Neural progenitor cell (in vitro differentiated cells): ENCODE measurements at places on chromosomes 2 and 18.

GRCh38 chr2:152448606-152449005 is 113.6 kb downstream of the FMNL2 start:
- DNase-seq, result no peak

DNA sequence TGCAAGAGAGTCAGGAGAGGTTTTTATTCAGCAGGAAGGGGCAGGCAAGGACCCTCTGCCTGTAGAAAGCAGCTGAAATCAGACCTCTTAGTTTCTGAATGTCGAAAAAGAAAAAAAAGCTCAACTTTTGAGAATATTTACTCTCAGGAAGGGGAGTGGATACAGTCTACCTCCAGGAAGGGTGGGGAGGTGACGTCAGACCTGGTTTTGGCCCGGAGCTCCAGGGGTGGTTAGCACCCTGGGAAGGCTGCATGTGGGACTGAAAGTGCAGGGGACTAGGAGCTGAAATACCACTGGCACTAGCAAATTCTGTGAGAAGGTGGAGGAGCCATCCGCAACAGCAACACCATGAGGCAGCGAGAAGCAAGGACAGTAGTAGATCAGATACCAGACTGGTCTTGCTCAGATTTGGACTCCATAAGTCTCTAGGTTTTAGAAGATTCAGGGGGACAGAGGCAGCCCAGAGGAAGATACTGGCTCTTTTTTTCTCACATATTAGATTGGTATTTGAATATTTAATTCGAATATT is 19.8 kb downstream of the MC2R start:
- no peak for DNase-seq

- DNase-seq, result no peak
Measured at GRCh38 chr2:8103085-8103708, 578.7 kb upstream of the ID2 start.

DNA sequence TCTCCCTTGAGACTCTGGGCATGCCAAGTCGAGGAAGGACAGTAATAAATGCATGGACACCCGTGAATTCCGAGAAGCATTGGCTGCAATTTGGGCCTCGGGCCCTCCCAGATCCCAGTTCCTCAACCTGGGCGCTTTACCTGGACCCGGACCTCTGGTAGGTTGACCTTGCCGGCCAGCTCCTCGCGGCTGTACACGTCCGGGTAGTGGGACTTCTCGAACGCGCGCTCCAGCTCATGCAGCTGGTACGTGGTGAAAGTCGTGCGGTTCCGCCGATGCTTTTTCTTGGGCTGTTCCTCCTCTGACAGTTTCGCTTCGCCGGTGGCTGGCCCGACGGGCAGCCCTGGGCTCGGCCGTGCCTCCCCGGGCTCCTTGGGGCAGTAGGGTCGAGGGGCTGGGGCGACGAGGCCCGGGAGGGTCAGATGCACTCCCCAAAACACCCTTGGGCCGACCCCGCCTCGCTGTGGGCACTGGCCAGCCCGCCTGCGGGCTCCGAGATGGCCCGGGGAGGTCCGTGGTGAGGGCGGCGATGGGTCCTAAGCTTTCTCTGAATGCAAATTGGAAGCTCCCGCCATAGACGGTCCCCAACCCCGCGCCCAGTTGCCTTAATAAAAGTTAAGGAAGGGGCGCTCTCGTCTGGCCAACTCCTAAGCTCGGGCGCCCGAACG is 899 bp downstream of the RAX start:
- DNase-seq, result peak; percentile 66

GRCh38 chr2:43464590-43464989 is 131.2 kb downstream of the THADA start:
- no peak for DNase-seq

DNA sequence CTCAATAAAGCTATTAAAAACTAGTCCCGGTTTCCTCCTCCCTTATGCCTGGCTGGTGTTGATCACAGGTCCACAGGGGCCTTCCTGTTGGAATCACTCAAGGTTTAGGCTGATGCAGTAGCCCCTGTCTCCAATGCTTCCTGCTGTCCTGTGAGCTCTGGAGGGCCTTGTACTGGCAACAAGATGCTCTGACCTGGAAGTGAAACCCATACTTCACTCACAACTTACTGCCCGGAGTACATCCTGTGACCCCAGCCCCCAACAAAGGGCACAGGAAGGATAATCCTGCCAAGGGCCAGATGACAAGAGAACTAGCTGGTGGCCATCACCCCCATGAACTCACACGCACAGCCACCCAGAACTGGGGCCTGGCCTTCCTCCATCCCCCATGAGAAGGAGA is 50.3 kb downstream of the ZBTB7C start:
- DNase-seq, result no peak

DNA sequence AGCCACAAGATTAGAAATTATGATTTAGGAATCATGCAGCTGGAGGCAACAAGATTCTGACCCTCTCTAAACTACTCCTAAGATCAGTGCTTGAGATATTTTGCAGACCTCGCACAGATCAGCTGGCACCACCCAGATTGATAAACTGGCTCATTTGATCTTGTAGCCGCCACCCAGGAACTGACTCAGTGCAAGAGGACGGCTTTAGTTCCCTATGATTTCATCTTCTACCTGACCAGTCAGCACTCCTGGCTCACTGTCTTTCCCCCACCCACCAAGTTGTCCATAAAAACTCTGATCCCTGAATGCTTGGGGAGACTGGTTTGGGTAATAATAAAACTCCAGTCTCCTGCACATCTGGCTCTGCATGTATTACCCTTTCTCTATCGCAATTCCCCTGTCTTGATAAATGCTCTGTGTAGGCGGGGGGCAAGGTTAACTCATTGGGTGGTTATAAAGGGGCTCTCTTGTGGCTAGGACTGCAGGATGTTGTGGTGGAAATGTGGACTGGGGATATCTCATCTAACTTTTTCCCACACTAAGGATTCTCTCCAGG is 96.1 kb downstream of the ARL6IP6 start:
- DNase-seq, result no peak

DNA sequence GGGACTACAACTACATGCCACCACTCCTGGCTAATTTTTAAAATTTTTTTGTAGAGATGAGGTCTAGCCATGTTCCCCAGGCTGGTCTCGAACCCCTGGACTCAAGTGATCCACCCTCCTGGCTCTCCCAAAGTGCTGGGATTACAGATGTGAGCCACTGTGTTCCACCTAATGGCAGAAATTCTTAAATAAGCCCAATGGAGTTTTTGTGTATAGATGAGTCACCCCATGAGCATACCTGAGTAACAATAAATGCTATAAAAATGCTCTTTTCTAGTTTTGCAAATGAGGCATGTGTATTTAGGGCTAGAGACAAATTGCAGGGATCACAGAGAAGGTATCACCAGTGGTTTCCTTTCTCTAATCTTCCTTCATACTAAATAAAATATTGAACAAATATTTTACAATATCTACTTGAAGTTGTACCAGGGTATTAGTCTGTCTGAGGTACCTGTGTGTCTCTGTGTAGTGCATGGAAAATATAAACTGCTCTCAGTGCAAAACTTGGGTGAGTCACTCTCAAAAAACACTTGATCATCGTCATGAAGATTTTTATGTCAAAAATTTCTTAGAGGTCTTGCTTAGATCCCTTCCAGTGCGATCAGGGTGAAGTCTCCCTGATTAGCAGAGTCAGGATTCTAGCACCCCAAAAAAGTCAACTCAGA is 337.1 kb upstream of the MMADHC start:
- no peak for DNase-seq

- DNase-seq, result no peak
Measured at GRCh38 chr2:231188506-231189170, 9.8 kb upstream of the ARMC9 start.

DNA sequence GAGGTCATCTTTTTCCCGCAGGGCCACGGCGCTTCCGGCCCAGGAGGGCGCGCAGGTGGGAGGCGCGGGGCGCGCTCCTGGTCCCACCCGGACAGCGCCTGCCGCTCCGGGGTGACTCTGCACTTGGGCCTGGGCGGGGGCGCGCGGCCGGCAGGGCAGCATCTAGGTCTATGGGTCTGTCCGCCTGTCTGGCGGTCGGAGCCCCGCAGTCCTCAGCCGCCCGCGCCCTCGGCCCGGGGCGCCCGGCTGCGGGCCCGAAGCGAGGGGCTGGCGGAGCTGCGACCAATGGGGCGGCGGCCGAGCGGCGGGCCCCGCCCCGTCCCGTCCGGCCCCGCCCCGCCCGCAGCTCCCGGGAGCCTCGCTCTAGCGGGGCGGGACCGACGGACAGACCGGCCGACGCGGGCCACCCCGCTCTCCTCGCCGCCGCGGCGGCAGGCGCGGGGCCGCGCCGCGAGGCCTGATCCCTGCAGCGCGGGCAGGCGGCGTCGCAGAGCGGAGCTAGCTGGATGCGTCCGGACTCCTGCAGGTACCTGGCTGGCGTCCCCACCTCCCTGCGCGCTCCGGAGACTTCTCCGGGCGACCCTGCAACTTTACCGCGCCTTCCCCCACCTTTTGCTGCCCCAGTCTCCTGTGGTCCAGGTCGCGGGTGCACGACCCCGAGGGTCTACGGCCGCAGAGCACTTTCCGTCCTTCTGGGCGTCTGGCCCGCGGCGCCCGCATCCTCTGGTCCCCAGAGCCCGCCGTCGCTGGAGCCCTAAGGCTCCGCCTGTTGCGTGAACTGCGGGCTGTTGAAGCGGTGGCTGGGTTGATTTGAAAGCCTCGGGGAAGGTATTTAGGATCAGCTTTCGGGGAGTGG is at the start of gene KCNS3:
KCNS3 (plus strand) TSS at position 387 of the 856 bp plus-strand sequence. CDS start 52,342 bp downstream, outside the sequence.
- peak; percentile 88 for DNase-seq
